ENCODE measurements at places on chromosomes 2 and 18.

- no peak for DNase-seq
Measured at GRCh38 chr2:2662037-2662846, 331.2 kb upstream of the MYT1L start.

DNA sequence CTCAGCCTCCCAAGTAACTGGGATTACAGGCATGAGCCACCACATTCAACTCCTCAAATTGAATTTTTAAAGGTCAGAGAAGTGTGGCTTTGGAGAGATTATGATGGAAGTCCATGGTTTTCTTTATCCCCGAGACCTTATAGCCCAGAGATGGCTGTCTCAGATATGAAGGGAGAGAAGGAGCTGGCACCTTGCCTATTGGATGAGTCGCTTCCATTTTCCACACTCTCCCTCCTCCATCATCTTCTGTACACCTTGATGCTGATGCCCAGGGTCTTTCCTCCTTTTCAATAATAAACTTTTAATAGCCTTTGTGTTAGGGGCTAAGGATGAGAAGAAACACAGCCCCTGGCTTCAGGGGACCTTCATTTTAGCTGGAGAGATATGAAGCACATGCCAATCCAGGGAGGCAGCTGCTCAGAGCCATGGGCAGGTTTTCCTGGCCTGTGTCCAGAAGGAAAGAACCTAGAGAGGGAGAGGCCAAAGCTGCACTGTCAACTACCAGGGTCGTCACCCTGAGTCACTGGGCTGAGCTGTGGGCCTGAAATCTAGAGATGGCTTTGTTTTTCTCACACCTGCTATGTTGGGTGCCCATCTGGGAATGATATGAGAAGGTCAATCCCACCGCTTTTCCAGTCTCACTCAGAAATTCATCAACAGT, 146.0 kb upstream of the SERTAD2 start:
- no peak for DNase-seq

DNA sequence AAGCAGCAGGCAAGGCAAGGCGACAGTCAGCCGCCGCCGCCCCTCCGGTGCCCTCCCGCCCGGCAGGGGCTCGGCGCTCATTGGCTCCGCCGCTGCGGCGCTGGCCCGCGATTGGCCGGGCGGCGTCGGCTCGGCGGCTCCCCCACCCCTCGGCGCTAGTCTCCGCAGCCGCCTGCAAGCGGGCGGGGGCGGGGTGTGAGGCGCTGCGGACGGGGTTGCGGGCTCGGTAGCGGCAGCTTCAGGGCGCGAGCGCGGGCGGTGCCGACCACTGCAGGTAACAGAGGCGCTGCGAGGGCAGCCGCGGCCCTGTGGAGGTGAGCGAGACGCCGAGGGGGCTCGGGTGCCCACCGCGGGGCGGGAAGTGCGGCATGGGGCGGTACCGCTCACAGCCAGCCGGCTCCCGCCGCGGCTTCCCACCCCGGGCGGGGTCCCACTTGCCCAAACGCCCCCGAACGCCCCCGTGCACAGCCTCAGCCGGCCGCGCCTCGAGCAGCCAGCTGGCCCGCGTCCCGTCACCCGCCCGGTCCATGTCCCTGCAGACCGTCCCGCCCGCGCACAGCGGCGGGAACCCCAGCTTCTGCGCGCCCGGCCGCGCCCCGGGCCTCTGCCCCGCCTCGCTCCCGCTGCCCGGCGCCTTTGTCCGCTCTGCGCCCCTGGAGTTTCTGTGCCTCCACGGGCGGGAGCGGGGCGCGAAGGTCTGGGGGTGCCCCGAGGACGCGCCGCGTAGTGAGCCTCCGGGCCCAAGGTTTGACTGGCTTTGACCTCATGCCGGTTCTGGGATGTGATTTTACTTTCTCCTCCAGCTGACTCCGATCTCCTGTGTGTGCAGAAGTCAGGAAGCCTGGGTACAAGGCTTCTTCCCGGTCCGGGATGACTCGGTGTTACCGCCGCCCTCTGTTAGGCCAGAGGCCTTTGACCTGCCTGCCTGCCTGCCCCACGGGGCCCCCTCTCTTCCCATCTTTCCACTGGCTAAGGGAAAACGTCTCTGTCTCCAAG, at the start of gene SANBR:
SANBR (plus strand) TSS at position 158 of the 996 bp plus-strand sequence. CDS start 4,480 bp downstream, outside the sequence.
- peak; percentile 69 for DNase-seq

DNA sequence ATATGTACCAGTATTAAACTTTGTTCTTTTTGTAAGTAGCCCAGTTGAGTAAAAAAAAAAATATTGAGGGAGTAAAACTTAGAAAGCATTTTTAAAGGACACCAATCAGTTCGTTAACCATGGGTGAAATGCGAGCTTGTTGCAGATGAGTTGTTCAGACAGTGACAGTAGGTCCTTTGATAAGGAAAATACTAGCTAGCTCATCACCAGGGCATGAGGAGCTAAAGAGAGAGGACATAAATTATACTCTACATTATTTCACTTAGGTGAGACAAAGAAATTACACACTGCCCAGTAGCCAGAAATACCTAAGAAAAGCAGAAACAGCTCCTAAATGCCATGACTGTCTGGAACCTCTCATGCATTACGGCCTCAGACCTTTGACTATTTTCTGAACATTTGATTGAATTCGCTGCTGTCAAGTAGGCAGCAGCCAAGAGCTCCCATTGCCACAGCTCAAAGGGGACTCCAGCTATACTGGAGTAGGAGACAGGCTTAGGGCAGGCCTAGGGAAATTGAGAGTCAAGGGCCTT, 2.6 kb upstream of the HNRNPLL start:
- no peak for DNase-seq

DNA sequence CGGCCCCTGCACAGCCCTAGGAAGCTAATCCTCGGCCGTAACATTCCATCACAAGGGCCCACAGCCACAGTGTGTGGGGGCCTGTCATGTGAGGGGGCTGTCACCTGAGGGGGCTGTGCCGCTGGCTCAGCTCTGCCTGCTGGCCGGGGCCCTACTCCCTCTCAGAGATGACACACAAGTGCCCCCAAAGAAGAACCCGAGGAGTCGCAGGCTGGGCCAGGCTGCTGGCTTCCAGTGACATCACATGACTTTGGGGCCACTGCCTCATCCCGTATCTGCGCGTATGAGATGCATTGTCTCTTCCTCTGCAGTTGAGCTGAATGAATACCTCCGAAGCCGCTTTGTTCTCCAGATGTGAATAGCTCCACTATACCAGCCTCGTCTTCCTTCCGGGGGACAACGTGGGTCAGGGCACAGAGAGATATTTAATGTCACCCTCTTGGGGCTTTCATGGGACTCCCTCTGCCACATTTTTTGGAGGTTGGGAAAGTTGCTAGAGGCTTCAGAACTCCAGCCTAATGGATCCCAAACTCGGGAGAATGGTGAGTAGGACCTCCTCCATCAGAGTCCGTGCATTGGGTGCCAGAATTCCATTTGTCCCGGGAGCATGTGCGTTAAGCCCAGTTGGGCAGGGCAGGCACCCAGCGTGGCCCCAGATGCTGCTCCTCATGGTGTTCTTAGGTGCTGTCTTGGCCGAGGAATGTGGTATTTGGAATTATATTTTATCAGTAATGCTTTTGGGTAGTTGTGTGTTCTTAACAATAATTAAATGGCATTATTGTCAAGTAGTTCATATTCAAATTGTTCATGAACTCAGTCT, at the start of gene CNDP1:
CNDP1 (plus strand) TSS at position 351 of the 820 bp plus-strand sequence; CDS start at position 519, 168 bp downstream.
- no peak for DNase-seq

DNA sequence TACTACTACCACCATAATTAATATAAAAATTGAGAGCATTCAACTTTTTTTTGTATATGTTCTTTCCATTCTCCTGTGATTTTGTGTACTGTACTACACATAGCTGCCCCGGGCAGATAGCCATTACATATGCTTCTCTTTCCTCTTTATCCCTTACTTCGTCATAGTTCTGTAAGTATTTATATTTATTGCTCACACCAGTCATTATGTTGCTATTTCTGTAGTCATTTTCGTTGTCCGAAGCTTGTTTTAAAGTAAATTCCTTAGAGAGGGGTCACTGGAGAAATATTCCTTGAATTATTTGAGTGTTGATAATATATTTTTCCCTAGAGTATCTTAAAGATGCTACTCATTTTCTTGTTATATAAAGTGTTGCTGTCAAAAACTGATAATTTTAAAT, 144.0 kb downstream of the CLIP4 start:
- no peak for DNase-seq

DNA sequence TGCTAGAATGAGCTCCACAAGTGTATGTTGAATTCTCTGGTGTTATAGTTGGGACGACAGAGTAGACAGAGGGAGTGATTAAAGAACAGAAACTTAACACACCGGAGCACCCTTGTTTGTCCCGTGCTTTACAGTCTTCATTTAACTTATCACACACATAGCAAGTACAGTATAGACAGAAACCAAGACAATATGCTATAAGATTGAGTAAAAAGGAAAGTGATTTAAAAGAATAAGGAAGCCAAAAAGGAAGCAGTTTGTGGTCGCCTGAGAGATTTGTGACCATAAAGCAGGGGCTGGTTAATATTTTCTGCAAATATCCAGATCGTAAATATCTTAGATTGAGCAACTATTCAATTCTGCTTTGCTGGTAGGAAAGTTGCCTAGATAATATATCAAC, 1128.4 kb downstream of the TSN start:
- DNase-seq = no peak

DNA sequence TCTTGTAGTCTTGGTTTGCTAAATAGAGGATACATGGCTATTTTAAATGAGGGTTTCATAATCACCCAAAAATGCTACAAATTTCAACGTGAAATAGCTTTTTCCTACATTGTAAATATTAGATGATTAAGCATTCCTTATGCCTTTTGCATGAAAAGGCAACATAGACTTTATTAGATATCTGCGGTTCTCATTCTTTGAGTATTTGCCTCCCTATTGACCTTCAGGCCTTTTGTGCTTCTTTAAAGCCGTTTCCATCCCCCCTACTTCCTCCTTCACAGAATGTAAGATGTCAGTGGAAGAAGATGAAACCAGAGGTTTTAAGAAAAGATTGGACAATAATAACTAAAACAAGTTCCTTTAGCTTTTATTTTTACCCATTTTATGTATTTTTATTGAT, 144.1 kb downstream of the UBE2E3 start:
- no peak for DNase-seq

DNA sequence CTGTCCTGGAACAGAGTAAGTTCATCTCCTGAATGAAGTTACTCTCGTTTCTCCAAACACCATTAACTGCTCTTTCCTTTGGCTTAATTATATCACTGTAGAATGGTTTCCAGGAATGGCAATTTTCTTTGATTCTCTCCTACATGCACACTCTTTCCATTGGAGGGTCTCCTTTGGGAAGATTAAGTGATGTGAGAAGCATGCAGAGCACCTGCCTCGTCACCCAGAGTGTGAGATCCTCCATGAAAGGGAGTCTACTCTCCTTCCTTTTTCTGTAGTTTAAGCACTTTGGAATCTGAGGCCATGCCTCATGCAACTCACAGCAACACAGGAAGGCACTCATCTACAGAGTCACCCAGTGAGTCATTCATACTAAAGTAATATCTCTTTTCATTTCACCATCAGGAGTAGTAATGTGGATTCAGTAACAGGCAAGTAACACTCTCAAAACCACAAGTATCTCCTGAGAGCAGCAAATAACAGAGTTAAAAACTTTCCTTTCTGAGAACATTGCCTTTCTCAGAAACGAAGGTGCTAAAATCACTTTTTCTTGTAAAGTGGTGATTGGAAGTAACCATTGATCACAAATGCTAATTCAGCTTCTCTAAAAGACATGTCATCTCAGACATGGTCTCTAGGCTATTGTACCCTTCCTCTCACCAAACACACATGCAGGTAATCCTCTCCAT, 52.8 kb upstream of the IL1RL1 start:
- DNase-seq = no peak

GRCh38 chr18:23136326-23137096, 1.2 kb downstream of the CABLES1 start:
- no peak for DNase-seq

- DNase-seq = no peak
Measured at GRCh38 chr18:32909798-32910561, 137.2 kb upstream of the KLHL14 start.

Measured in stimulated activated CD8-positive, alpha-beta memory T cell treated with anti-CD3 and anti-CD28 coated beads, Interleukin-4, amount 100 ng/mL, for 4 hours (primary cell).